ENCODE measurements at places on chromosomes 2 and 18.

GRCh38 chr2:88919087-88919738 is 227.7 kb downstream of the RPIA start:
- peak; percentile 23 for DNase-seq

DNA sequence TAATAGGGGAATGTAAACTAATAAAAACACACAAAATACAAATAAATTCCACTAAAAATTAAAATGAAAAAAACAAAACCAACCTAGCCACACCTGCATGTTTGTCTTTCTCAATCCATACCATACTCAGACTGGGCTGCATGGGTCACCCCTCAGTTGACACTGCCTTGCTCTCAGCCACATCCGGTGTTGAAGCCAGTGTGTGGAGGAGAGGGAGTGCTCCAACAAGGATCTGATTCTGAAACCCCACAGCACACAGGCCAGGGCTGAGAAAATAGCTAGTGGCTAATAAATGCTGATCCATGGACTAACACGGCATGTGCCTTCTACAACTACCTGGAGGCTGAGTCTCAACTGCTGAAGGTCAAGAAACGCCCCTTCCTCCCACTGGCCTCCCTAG is 13.7 kb downstream of the RND3 start:
- DNase-seq = no peak

- no peak for DNase-seq
Measured at GRCh38 chr2:693606-694005, 16.4 kb upstream of the TMEM18 start.

DNA sequence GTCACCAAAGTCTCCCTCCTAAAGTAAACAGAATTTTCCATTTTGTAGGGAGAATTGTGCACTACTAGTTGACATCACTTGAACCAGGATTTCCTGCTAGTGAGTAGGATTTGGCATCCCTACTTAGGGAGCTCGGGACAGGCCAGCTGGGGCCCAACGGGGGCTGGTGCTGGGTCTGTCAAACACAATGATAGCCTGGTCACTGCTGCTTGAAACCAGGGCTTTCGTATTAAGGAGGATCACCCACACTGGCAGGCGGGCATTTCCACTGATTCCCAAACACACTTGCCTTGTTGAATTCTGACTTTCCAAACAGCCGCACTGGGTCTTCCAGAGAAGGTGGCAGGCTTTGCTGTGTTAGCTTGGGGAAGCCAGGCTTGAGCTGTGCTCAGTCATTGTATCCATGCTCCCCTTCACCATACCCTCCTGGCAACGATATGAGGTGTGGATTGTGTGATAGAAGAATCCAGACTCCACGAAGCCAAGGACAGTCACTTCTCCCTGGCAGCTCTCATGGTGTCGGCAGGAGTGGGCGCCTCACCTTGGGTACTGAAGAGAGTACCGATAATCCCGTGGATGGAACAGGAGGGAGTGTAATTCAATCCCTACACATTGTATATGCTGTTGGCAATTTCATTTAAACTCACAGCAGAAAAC is 7.5 kb downstream of the GDF7 start:
- no peak for DNase-seq

GRCh38 chr2:99520813-99521212 is 31.0 kb upstream of the REV1 start:
- DNase-seq = no peak

- DNase-seq = no peak
Measured at GRCh38 chr18:24710474-24710873, 250.0 kb downstream of the HRH4 start.

GRCh38 chr2:112032224-112032586 is 22.9 kb upstream of the TMEM87B start:
- DNase-seq = no peak

- DNase-seq = no peak
Measured at GRCh38 chr2:218404351-218405085, 4.8 kb downstream of the CTDSP1 start.

GRCh38 chr2:8551622-8552074 is 130.2 kb upstream of the ID2 start:
- DNase-seq = no peak

DNA sequence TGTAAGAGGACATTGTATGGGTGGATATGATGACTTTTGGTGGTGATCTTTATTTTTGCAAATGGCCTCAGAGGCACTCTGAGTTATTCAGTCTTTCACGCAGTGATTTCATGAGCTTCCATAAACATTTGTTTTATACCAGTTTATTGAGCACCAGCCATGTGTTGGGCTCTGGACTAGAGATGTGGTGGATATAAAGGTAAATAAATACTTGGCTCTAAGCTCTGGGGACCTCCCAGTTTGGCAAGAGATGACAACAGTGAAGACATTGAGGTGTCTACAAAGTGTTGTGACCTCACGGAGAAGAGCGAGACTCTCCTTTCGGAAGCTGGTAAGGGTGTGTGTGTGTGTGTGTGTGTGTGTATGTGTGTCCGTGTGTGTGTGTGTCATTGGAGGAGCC is 146.4 kb downstream of the TANC1 start:
- DNase-seq = no peak

- DNase-seq = no peak
Measured at GRCh38 chr2:238290091-238290509, 1.7 kb upstream of the PER2 start.

DNA sequence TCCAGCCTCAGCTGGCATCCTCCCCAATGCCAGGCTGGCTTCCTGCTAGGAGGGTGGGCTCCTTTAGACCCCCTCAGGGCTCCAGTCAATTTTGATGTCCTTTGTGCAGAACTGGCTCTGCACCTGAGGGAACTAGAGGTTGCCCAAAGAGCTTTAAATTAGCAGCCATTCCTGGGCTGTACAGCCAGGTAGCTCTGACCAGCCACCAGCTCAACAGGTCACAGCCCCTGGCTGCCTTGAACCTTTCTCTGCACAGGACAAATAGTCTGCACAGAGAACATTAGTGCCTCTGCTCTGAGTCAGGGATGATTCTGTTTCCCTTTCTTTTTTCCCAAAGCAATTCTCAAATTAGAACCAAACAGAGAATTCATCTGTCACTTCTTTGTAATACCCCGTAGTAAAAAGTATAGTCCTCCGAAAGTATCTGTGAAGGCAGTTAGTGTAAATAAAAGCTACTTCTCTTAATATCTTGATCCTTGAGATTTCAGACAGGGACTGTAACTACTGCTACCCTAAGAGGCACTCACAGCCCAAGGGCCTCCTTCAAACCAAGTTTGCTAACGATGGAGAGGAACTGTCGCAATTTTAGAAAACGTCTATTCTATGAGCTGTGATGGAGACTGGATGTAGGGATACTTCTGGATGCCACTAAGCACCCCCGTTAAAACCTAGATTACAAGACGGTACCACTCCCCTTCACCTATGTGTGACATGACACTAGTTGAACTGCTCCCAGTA is 3.0 kb downstream of the TTC32 start:
- DNase-seq = no peak

GRCh38 chr2:173964565-173965371 is 405 bp downstream of the SP3 start:
- peak; percentile 85 for DNase-seq

DNA sequence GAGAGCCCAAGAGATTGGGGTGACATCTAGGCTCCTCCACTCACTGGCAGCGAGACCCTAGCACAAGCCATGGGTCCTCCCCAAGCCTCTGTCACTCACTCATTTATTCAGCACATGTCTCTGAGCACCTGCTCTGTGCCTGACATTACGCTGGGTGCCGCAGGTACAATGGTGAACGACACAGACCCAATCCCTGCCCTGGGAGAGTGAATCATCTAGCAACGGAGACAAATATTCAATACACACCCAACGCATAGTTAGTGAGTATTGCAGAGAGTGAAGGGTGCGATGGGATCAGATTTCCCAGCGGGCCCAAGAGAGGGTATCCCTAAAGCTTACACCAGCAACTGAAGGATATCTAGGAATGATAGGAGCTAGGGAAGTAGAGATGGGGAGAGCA is 45.5 kb downstream of the ZFP36L2 start:
- no peak for DNase-seq

- no peak for DNase-seq
Measured at GRCh38 chr18:13455960-13456481, 237.5 kb downstream of the LDLRAD4 start.

DNA sequence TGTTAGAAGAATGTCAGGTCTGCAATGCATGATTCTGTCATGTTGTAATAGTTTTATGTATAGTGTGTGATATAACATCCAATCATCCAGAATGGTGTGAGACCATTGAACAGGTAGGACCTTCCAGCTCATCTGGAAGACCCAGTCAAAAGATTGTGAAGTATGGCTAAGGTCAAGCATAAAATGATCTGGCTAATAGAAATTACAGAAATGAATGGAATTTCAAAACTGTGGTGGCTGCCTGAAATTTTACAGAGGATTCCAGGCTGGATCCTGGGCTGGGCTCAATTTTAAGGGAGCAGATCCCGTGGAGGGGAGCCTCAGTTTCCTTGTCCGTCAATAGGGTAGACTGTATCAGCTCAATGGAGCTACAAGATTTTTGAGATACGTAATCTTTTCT is 39.1 kb downstream of the ACKR3 start:
- no peak for DNase-seq

DNA sequence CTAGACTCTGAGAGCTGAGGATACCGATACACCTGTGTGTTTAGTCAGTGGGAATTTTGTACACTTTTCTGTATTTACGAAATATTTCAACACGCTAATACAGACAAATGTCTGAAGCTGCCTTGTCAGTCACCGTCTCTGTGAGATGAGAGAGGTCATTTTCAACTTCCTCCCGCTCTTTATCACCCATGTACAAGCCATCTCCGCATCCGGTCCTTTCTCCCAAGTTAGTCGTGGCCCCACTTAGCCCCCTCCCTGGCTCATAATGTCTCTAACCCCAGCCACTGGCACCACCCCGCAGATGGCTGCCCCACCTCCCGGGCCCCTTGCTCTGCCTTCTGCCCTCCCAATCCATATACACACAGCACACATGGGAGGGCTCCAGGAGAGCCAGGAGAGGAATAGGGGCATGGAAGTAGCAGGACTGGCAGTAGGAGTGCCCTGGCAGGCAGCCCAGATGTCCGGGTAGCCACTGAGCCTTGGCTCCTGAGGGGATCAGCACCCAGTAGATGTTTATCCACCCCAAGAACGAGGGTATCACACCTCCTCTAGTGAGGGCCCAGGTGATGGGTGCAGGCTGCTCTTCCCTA is 2.0 kb upstream of the RUFY4 start:
- DNase-seq = no peak

DNA sequence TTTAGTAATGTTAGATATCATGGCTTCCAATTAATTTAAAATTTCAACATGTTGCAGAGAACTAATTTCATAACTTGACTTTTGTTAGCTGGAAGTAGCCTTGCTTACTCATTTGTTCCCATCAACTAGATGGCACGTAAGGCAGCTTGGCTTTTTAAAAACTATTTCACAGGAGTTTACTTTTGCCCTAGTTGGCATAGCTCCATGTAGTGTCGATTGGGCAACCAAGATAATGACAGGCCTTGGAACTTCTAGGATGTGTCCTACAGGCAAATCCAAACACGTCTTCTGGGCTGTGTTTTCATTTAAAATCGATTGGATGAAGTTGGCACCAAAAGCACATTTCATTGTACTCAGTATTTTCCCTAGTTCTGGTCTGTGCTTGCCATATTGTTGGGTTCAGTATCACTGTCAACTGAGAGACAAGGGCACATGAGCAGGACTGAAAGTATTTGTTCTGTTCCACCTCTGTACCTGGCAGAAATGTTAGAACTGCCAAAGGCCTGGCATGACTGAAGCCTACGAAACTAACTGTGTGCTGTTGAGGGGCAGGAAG is 29.4 kb downstream of the HADHB start:
- DNase-seq = peak; percentile 39

- no peak for DNase-seq
Measured at GRCh38 chr18:8763611-8764010, 58.3 kb downstream of the MTCL1 start.
